ENCODE measurements at places on chromosomes 6 and 20.

GRCh38 chr20:23094213-23094896, 8.2 kb upstream of the CD93 start:
- DNase-seq = no peak

DNA sequence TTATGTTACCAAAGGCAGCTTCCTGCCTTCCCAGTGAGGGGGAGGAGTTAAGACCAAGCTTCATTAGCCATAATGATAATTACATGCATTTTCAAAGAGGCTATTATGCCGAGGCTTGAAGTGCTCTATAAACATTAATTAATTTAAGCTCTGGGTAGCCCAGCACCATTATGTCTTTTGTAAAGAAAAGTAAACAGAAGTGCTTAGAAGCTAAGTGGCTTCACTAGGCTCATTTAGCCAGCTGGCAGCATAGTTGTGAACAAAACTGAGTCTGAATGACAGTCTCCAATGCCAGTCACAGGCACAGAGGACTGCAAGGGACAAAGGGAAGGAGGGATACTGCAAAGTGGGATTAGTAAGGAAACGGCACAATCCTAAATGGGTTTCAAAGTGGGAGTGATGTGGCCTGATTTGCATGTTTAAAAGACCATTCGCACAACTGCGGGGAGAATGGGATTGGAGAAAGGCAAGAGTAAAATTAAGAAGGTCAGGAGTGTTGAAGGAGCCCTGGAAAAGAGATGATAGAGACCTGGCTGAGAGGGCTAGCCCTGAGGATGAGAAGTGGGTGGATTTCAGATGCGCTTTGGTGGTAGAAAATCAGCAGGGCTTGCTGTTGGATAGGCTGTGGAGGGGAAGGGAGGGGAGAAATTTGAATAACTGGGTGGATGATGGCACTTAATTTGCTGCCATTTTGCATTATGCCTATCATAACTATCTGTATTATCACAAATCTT, 20.1 kb upstream of the ISM1 start:
- no peak for DNase-seq

DNA sequence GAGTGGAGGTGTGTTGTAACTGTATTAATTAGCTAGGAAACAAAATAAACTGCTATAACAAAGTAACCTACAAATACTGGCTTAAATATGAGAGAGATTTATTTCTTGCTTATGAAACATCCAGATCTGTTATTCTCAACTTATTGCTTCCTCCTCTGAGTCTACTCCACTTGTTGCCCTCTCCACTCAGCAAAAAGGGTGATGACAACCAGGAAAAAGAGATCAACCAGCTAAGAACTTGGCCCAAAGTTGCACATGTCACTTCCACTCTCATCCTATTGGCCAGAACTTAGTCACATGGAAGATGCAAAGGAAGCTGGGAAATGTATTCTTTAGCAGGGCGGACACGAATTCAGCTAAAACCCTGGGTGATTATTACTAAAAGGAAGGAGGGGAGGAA, 5.2 kb upstream of the TP53RK start:
- DNase-seq = peak; percentile 57

DNA sequence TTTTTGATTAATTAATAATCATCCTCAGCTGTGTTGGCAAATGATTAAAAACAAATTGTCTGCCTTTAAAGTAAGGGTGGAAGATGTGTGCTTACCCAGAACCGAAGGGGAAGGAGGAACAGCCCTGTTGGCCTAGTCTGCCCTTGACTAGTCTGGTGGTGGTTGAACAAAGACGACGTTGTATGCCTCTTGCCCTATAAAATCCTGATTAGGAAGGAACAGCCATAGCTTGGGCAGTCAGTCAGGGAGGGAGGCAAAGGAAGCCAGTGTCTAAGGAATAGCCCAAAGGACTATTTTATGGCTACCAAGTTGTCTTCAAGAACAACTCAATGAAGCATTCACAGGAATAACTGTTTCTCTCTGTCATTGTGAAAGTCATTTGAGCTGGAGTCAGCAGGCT, 70.7 kb downstream of the PRDM1 start:
- DNase-seq = no peak

DNA sequence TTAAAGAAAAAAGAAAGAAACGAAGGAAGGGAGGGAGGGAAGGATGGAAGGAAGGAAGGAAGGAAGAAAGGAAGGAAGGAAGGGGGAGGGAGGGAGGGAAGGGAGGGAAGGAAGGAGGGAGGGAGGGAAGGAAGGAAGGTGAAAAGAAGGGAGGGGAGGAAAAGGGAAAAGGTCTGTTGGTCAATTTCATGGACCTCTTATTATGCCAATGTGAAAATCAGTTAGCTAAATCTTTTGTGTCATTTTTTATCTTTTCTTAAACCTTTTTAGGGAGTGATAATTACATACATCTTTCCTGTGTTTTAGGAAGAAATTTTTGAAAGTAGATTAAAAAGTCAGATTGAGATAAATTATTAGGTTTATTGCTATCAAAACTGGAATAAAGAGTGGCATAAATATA, 670.2 kb upstream of the CITED2 start:
- DNase-seq = no peak

DNA sequence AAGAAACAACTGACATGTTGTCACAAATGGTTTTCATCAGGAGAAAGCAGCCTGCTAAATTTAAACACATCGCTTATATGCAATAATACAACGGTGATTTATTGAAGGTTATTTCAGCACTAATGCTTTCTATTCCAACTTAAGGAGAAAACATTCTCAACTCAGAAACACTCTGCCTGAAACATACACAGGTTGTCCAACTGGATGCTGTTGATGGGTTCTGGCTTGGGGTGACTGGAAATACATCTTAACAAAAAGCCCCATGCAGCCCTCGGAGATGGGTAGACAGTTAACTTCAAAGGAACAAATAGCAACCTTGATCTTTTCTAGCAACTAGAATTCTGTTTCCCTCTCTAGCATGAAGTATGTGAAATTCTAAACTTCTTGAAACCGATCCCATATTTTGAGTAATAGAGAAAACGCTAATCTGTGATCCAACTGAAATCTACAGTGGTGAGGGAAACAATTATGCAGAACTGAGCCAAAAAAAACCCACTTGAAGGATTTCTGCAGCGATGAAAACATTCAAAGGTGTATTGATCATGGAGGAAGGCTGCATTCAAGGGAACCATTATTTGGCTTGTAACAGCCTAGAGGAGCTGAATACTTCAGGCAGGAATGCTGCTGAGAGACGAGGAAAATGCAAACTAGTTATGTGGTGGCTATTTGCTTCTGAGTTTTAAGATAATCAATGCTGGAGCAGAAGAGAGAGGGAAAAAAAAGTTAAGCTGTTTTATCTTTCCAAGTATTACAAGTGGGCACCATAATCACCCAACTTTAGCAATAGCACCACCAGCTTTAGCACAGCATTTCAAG, 6.9 kb downstream of the ZMYND8 start:
- no peak for DNase-seq

DNA sequence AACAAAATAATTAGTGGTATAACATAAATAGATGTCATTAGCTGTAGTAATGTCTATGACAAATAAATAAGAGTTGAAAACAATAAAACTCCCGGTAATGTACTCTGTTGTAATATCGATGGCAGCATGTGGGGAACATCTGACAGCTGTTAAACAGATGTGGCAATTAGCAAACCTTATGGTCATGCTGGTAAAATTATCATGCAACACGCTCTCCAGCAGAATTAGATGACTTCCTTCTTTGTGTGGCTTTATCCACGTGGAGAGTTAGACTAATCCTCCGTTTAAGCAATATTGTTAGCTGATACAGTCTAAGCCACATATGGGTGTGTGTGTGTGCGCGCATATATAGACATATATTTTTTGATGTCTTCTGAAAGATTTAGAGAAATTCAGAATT, 77.7 kb upstream of the ZFP64 start:
- DNase-seq = no peak

DNA sequence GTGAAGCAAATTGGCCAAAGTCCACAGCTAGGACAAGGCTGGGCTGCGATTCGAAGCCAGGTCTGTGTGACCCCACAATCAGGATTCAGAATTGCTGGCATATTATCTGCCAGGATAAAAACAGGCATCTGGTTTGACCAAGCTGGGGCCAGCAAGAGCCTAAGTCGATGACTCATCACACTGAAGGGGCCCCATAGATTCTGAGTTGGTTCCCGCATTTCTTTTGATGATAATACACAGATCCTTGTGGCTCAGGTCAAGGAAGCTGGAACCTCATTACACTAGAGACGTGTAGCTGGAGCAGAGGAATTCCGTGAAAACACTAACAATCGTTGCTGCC, 6.5 kb downstream of the KCNB1 start:
- DNase-seq = peak; percentile 65

DNA sequence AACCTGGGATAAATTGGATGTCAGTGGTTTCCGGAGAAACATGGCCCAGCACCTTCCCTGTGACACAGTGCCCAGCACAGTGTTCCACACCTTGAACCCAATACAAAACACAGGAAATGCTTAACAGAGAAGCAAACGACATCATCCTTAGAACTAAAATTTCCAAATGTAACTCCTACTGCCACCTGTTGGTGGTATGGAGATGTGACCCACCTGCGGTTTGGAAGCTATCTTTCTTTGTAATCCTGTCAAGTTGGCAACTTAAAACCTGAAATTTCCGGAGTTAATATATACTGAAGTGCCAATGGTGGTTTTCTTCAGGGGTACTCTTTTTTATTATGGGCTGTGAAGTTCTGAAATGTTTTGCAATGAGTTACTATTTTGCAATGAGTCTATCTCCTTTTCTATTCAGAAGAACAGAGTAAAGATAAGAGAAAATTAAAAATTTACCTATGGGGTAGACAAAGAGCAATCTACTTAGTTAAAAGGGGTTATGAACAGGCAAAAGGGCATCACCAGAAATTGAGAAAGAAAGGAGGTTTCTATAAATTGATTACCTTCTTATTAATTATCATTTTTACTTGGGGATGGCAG, 658.8 kb downstream of the PTPRT start:
- DNase-seq = peak; percentile 68

DNA sequence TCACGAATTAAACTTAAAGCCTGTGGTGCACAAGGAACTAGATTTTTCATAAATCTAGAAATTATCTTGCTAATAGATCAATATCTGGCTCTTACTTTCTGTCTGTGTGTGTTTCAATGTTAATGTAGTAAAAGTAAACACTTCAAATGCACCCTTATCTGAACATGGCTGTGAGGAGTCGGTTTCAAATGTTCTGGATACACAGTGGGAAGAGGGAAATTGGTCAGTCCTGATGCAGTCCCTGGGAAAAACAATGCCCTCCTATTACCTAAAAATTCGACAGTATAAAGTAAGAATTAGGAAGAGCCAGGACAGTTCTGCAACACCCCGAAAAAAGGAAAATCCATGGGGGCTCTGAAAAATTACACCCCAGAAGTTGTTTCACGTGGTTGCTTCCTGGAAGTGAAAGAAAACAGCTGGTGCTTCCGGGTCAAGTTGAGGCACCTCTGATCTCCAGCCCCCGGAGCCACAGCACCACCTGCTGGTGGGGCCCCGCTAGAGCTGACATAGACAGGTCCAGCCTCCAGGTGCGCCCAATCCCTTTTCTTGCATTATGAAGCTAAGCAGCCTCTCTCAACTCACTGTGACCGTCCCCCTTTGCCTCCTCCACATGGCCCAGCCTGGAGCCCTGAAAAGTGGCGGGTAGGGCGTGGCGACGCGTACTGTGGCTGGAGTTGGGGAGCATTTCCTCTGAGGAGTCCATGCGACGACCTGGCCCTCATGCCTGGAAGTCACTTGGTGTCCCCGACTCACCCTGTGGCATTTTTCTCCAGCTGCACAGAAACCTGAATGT, 8.3 kb downstream of the SEMG2 start:
- peak; percentile 29 for DNase-seq

- no peak for DNase-seq
Measured at GRCh38 chr6:118320652-118321051, 227.4 kb upstream of the PLN start.

- no peak for DNase-seq
Measured at GRCh38 chr6:110322151-110322873, 35.8 kb downstream of the METTL24 start.

DNA sequence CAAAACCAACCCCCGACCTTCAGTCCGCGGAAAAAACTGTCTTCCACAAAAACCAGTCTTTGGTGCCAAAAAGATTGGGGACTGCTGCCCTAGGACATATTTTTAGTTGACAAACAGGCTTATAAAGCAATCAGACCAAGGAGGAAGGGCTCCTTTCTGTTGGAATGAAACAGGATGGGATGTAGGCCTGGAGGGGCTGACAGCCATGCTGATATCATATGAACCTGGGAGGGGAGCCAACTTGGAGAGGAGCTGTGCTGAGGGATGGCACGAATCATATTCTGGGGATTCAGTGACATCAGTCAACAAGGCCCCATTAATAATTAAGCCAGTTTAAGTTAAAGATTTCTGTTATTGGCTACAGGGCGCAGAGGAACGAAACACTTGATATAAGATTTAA, 225.4 kb upstream of the TSHZ2 start:
- no peak for DNase-seq

- no peak for DNase-seq
Measured at GRCh38 chr6:17381424-17382147, 11.8 kb upstream of the CAP2 start.

DNA sequence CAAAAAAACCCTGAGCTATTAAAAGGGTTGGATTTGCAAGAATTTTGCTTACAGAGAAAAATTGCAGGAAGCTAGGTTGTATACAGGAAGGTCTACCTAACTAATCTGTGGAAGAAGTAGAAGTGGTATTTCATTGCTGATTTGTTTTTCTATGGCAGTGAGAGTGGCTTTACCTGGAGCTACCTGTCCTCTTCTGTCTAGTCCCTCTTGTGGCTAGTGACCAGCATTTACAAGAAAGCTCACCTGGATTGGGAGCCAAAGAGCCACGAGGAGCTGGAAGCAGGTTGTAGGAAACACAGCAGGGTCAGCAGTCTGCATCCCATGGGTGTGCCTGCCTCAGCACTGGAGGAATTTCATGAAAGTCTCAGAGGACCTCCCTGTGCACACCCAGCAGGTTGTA, 120.3 kb upstream of the RALGAPA2 start:
- DNase-seq = peak; percentile 33

DNA sequence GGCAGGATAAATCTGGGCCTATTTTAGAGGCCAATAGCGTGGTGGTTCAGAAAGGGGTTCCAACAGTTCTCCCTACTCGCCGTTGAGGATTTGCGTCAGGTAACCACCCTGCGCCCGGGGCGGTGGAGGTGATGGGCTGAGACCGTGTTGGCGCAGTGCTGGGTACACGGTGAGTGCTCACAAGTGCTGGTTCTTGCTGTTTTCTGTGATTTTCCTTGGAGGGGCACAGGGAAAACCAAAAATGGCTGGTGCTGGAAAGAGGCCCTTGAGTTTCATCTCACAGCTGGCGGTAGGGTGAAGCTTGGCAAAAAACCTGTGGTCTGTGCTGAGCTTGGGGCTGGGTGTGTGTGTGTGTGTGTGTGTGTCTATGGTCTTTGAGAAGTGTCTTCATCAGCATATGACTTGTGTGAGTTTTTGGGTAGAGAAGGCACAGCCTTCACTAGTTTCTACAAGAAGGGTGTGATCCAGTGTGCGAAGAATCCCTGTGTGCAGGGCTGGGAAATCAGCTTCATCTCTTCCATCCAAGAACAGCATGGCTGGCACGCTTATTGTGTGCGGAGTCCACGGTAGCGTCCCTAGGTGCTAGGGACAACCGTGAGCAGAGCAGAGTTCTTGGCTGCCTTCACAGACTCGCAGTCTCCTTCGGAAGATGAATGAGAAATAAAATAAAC, 35.3 kb upstream of the SCRT2 start:
- no peak for DNase-seq
